Panc1 (cell line): ENCODE measurements at places on chromosomes 12 and 14.

DNA sequence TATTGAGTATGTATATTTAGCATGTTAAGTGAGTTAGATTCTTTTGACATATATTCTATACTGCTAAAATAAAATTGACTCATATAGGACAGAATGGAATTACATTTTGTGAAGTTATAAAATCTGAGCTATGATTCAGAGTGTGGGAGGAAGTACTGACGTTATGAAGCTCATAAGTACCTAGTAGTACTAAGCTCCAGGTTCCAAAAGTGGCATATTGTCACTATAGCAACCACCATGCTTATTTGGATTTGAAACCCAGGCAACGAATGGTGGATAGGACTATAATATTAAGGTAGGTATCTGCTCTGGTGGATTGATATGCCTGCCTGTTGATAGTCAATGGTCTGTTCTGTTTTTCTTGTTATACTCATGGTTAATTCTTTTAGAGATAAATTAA is 2.2 kb upstream of the FBXO33 start:
- no peak for DNase-seq

DNA sequence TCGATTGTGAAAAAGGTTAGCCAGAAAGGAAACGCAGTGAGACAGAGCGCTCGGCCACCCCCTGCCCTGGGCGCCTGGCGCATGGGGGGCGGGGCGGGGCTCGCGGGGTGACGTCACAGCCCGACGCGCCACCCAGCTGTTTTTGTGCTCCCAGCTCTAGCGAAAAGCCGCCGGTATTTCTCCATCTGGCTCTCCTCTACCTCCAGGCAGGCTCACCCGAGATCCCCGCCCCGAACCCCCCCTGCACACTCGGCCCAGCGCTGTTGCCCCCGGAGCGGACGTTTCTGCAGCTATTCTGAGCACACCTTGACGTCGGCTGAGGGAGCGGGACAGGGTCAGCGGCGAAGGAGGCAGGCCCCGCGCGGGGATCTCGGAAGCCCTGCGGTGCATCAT is at the start of gene GABARAPL1:
Gene GABARAPL1, plus strand, starts transcription at position 139 of the 393 bp plus-strand sequence. Its CDS starts 253 bp downstream, at position 392.
- no peak for DNase-seq

- DNase-seq: no peak
Observed at GRCh38 chr12:104699489-104700190, 242.9 kb downstream of the CHST11 start.

DNA sequence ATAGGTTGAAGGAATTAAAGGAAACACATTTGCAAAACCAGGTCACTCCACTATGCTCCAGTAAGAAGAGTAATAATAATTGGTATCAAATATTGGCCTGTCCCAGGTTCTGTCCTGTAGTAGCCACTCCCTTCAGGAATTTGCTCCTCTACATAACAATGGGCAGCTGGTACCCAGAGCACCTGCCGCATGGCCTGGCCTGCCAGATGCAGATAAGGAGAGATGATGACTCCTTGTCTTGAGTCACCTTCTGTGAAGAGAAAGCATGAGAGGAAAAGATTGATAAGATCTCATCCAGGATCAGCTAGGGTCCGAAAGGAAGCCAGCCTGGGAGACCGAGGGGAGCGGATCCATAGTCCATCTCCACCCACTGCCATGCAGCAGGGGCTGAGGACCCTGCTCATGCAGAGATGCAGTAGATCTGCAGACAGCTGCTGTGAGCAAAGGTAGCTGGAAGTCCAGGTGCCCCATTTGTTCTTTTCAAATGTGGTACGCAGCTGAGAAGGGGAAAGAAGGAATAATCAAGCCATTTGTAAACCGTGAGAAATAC is 24.3 kb downstream of the VCPKMT start:
- no peak for DNase-seq

GRCh38 chr12:50234347-50234746 is 49.0 kb downstream of the LIMA1 start:
- no peak for DNase-seq

DNA sequence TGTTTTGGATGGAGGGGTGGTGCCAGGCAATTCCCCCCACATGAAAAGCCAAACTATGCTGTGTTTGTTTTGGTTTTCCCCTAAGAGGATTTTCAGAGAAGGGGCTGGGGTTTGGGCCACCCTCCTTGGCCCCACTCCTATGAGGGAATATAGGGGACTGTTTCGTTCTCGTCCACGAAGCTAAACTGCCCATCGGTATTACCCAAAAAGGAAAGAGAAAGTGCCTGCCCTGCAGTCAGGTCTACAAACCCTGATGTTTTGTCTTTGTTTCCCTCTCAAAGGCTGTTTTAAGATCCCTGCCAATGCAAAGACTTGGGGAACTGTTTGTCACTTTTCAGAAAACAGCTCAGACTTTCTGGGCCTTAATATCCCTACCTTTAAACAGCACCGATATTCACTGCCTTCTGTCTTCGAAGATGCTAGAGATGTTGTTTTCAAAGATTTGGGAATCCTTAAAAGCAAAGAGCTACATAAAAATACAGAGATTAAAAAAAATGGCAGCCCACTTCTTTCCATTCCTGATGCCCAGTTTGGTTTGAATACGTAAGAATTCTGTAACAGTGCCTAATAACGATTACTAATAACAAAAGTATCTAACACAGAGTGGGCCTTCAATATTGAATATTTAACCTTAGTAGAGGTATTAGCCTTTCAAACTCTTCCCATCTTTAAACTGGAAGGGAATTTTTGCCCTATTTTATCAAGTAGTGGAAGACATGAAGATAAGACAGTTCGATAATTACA is 518.4 kb downstream of the MED13L start:
- no peak for DNase-seq

- DNase-seq: no peak
Observed at GRCh38 chr14:102080183-102081080, 6.4 kb downstream of the HSP90AA1 start.

DNA sequence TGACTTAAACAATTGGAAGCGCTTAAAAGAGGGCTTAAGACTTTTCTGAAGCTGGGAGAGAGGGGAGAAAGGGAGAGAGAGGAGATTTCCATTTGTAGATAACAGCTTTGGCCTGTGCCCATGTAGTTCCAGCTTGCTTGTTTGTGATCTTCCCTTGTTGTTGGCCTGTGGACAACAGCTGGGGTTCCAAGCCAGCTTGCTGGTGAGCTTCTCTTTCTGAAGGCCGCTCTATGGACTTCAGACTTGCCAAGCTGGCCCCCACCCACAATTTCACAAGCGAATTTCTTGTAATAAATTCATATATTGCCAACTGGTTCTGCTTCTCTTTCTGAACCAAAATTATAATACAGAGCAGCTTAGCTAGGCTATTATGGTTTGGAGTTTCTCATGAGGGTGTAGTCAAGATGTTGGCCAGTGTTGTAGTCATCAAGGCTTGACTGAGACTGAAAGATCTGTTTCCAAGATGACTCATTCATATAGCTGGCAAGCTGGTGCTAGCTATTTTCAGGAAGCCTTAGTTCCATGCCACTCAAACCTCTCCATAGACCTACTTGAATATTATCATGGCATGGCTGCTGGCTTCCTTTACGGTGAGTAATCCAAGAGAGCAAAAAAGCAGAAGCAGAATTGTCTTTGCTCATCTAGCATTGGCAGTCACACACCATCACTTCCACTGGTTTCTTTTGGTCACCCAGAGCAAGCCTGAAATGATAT is 89.4 kb downstream of the ATP23 start:
- DNase-seq: no peak

- no peak for DNase-seq
Observed at GRCh38 chr14:71399057-71399487, 491.8 kb downstream of the PCNX1 start.

GRCh38 chr12:3168223-3169221 is 91.3 kb downstream of the TSPAN9 start:
- peak; percentile 22 for DNase-seq

GRCh38 chr12:130973906-130974305 is 20.2 kb downstream of the ADGRD1 start:
- DNase-seq: no peak

- peak; percentile 20 for DNase-seq
Observed at GRCh38 chr14:35883677-35884293, 57.6 kb downstream of the BRMS1L start.

DNA sequence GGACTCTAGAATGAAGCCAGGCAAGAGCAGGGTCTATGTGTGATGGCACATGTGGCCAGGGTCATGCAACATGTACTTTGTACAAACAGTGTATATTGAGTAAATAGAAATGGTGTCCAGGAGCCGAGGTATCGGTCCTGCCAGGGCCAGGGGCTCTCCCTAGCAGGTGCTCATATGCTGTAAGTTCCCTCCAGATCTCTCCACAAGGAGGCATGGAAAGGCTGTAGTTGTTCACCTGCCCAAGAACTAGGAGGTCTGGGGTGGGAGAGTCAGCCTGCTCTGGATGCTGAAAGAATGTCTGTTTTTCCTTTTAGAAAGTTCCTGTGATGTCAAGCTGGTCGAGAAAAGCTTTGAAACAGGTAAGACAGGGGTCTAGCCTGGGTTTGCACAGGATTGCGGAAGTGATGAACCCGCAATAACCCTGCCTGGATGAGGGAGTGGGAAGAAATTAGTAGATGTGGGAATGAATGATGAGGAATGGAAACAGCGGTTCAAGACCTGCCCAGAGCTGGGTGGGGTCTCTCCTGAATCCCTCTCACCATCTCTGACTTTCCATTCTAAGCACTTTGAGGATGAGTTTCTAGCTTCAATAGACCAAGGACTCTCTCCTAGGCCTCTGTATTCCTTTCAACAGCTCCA is 39.6 kb downstream of the DAD1 start:
- no peak for DNase-seq

DNA sequence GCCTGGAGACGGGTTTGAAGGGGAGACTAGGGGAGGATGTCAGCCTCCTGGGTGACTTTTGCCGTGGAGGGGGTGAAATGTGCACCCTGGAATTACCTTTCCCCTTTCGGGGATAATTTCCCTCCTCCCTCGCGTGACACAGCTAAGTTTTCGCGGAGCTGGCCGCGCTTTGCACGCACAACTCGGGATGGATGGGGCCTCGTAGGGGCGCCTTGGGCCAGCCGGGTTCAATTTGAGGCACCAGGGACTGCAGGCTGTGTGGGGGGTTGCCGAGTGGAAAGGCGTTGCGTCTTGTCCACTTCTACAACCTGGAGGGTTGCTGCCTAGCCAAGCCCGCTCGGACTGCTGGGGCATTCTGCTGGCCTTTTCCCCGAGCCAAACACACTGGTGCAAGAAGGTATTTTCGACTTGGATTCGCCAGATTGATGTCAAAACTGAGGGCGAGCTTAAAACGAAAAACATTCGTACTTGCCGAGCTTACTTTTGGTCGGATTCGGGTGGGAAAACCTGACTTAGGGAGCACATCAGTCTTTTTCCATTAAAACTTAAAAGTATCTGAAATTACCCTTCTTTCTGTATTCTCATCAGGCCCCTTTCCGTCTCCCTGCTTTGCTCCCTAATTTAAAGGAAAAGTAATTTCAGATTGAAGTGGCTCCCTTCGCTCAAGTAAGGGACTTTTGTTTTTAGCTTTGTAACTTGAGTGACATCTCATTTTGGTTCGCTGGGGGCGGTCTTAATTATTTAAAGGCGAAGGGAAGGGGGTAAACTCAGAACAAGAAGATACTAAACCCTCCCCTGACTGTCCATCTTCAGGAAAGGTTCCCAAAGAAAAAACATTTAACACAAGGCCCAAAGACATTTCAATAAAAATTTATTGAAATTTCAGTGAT is 14.3 kb downstream of the TBX3 start:
- DNase-seq: no peak

GRCh38 chr12:51759695-51760094 is 88.8 kb downstream of the FIGNL2 start:
- no peak for DNase-seq

GRCh38 chr12:86523844-86524243 is 267.7 kb upstream of the MGAT4C start:
- DNase-seq: no peak

- no peak for DNase-seq
Observed at GRCh38 chr14:71713451-71713850, 218.8 kb upstream of the RGS6 start.

- no peak for DNase-seq
Observed at GRCh38 chr12:103013741-103014300, 56.3 kb downstream of the ASCL1 start.

DNA sequence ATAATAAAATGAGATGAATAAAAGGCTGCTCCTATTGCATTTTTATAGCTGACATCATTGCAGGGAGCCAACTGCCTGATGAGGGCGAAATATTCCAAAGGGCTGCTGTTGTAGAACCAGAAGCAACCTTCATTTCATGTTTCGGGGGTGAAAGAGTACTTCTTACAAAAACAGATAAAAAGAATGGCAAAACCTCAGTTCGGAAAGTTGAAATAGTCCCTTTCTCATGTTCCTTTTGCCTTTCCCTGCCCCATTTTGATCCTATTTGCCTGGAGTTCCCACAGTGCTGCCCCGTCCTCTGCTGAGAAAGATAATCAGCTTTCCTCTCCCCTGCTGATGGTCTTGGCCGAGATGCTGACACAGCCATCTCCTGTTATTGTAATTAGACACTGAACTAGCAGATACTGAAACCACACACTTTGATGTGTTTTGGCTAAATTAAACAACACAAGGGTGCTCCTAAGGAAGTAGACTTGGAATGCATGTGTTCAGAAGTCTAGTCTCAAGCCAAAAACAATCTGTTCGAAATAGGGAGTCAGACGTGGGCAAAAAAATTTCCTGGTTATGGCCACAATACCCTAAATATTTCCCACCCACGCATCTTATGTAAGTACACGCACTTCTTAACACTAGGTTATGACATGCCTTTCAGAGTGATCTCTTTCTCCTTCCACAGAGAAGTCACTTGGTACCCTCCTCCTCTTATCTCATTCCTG is 117.2 kb downstream of the PPM1H start:
- DNase-seq: no peak
